ENCODE measurements at places on chromosomes 13 and 19.

DNA sequence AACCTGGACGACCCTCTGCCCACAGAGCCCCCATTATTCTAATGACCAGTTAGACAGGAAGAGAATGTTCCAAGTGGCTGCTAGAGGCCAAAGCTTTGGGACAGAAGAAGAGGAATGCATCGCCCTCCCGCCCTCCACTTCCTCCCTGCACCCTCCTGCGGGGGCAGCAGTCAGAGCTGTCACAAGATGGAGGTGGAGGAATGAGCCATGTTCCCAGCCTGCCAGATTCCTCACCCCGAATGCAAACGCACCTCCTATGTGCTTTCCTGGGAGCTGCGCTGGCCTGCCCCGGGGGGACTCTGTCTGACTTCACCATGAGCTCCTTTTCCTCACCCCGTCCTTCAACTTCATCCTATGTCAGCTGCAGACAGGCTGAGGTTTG is 1.7 kb downstream of the YJEFN3 start:
- DNase-seq = no peak

DNA sequence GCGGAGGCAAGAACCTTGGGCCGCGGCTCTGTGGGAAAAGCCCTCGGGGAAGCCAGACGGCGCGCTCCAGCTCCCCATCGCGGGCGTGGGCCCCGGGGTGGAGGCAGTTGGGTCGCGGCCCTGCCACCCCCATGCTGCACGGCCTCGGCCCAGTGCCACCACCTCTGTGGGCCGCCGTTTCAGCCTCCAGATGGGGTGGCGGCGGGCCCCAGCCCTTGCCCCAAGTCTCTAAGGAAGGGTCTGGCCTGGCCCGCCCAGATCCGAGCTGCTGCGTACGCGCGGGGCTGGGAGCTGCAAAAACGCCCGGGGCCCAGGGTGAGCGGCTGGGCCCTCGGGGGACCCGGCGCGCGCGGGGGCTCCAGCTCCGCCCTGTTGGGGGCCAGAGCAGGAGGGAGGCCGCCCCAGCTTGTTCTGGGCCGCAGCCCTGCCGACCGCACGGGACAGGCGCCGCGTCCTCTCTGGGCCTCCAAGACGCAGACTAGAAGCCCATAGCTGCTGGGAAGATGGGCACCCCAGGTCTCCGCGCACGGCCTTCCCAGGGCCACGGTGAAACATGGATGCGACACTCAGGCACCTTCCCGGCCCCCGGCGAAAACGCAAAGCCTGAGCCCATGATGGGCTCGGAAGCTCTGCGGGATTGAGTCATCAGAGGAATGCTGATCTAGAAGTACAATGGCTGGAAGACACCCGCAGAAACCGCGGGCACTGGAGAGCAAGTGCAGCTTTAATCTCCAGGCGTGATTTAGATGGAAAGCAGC is 110.1 kb downstream of the KCTD15 start:
- no peak for DNase-seq

- DNase-seq = no peak
Observed at GRCh38 chr13:84430446-84430845, 548.2 kb upstream of the SLITRK1 start.

- no peak for DNase-seq
Observed at GRCh38 chr13:56975647-56976046, 165.1 kb upstream of the PRR20A start.

- DNase-seq = no peak
Observed at GRCh38 chr13:99693852-99694611, 192.8 kb downstream of the TM9SF2 start.

DNA sequence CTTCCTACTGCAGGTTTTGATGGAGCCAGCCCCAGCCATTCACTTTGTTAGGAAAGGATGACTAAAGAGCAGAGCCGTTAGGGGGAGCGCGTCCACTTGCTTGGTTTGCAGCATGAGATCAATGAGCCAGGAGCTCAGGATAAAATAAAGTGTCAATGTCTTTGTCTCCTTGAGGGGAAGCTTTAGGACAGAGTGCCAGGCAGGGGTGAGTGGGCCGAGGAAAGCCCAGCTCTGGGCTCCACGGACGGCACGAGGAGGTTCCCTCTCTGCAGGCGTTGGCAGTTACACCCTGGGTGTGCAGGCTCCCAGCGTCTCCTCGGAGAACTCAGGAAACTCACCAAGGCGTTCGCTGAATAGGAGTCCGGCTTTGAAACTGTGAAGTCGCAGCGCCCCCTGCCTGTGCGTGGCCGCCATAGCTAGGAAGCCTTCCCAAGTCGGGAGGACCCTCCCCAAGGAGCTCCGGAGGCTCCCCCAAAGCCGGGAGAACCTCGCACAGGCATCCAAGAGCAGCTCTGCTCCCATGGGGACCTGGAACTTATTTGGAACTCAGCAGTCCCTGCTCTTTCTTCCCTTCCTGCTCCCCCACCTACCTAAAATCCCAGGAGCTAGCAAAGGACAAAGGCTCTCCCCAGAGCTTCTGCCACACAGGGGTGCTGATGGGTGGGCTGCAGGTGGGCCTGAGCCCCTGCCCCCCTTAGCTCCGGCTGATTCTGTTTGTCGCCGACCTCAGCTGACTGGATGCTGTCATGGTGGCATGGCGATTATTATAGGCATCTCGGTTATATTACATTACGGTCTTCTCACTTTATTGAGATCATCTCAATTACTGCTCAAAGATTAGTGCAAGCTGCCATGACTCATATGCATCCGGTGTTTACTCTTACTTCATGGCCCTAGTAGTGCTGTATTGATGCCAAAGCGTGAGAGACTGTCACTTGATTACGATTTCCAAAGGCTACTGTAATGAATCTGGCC is 34.4 kb downstream of the GSX1 start:
- DNase-seq = peak; percentile 56

All from stimulated activated CD4-positive, alpha-beta T cell treated with anti-CD3 and anti-CD28 coated beads, Interleukin-12 subunit alpha, Interleukin-12 subunit beta, amount 100 ng/mL, for 4 hours (primary cell).